A172 (cell line): ENCODE measurements at places on chromosomes 7 and 10. TPM values are rescaled to one million over a fixed set of nuclear protein-coding genes. Genes with fewer than 3 reads are reported as not detected.

Gene FZD1
- 5.5 and 6.4 TPM in 2 replicates for total RNA-seq

Gene TFR2
- not detected in 2 replicates for total RNA-seq

DNA sequence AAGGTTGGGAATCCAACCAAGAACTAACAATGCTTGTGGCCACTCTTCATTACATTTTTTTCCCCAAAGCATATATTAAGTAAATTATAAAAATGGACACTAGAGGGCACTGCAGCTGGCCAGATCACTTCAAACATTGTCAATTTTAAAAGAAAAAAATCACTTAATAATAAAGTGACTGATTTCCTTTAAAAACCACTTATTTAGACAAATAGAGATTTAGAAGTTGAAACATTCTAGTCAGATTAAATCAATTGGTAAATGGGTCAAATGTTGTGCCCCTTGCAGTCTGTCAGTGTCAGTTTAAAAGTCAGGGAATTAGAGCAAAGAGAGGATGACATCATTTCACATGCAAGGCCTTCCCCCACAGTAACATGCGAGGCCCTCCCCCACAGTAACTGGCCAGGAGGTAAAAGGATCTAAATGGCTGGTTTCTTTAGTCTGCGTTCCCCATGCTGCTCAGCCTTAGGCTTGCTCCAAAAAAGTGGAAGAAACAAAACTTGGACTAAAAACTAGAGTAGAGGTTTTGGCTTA, 177.9 kb downstream of the SKAP2 start:
- peak; percentile 48 for DNase-seq

GRCh38 chr7:57176928-57177635, 44.8 kb upstream of the ZNF479 start:
- DNase-seq: no peak

DNA sequence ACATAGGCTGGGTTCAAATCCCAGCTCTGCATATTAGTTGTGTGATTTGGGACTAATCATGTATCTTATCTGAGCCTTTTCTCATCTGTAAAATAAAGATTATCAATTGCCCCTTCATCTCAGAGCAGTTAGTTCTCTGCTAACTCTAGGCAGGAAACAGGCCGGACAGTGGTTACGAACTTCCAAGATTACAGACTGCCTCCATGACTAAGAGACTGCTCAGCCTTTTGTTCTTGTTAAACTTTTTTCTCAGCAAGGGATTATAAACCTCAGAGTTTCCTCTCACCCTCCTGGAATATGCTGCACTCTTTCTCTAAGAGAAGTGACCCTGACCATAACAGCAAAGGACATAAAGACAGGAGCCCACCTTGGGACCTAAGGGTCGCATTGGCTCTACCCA, 52.5 kb upstream of the NFKB2 start:
- peak; percentile 81 for DNase-seq

- DNase-seq: no peak
Measured at GRCh38 chr7:116708248-116708647, 36.3 kb downstream of the MET start.

- DNase-seq: no peak
Measured at GRCh38 chr10:77027141-77027540, 610.5 kb downstream of the KCNMA1 start.

- peak; percentile 27 for DNase-seq
Measured at GRCh38 chr7:108097703-108098102, 32.5 kb downstream of the LAMB4 start.
